ENCODE measurements at places on chromosomes 3 and 15. TPM values are rescaled to one million over a fixed set of nuclear protein-coding genes. Genes with fewer than 3 reads are reported as not detected.

The KLHL6 gene
- 0.15 TPM for total RNA-seq

The MKRN3 gene
- total RNA-seq = 10.1 TPM

The GOLGA6L7 gene
- not detected for total RNA-seq

The ZNF502 gene
- total RNA-seq = 1.5 TPM

The MCCC1 gene
- 12.6 TPM for total RNA-seq

The SELENOS gene
- total RNA-seq = 45.6 TPM

The B3GNT5 gene
- total RNA-seq = 25.3 TPM

The ISLR2 gene
- 0.05 TPM for total RNA-seq

The ZNF639 gene
- 47.5 TPM for total RNA-seq

The PRSS50 gene
- total RNA-seq = not detected

The CYP1A2 gene
- not detected for total RNA-seq

GRCh38 chr15:43285609-43286037, 18.9 kb upstream of the TGM5 start:
- DNase-seq = peak; percentile 56

DNA sequence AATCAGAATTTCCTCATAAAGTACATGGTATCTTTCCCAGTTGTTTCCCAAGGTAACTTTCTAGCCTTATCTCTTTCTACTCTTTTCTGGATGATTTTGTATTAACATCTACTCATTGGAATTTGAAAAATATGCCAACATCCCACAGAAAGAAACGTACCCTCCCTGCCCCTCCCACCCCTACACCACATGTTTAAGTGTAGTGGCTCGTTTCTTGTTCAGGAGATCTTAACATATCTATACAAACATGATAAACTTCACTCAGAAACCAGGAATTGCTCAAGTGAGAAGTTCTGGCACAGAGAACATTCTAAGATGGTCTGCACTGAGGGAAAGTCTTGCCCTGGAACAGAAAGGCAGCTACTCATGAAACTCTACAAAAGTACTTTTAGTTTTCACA, 404.7 kb downstream of the SOX2 start:
- DNase-seq = no peak

DNA sequence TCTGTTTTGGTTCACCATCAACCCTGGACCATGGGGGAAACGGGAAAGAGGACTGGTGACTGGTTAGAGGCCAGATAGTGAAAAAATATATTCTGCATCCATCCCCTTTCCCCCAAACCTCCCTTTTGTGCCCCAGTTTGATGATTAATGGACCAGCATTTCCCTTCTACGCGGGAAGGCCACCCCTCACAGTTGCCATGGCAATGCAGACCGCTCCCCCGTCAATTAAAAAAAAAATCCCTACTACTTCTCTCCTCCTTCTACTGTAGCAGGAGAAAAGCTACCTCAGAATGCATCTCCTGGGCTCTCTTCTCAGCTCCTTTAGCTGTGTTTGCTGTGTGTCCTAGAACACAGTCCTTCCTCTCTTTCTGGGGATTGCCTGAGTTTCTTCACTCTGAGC, 4.0 kb downstream of the BAHD1 start:
- no peak for DNase-seq

DNA sequence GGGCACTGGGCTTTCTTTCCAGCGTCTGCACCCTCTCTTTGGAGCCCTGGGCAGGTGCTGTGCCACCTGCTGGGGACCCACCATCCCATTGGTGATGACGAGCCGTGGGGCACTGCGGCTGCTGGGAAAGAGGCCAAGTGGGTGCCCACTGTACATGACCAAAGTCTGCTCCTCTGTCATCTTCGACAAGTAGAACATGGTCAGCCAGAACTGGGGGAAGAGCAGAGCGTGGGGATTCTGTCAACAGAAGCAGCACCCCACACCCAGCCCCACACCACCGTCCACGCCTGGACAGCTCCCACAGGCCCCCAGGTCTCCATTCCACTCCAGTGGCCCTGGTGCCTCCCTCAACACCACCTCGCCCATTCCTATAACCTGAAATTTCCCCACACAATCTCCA, 9.7 kb downstream of the UROC1 start:
- DNase-seq = no peak

GRCh38 chr3:46378426-46378942, 7.7 kb downstream of the CCR5 start:
- DNase-seq = peak; percentile 48

DNA sequence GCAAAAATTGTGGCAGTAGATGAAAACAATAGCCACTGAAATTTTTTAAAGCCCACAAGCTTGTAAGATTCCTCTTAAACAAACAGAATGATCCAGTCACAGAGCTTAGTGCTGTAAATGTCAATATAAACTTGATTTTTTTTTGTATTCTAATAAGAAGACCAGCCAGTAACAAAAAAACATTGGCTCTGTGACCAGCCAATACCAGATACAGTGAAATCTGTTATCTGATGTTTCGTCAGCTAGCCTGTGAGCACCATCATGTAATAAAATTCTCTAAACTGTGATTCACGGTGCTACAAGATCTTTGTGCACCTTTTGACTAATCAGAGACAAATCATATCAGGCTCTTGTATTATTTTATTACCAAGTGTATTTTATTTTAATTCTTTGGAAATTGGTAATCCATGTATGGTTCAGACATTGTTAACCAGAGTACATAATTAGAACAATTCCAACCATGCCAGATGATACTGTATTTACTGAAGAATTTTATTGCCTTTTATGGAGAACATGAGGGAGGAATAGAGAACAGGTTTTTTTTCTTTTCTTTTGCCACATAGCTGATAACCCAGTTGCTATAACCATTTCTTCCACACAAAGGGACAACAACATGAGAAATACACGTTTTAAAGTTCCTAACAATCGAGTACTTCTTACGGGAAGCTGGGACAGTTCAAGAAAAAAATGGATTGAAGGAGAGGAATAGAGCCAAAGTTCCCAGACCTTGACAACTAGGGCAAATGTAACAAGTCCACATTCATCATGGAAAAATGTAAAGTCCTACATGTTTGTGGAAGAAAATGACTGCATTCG, 71.9 kb downstream of the FILIP1L start:
- DNase-seq = no peak

DNA sequence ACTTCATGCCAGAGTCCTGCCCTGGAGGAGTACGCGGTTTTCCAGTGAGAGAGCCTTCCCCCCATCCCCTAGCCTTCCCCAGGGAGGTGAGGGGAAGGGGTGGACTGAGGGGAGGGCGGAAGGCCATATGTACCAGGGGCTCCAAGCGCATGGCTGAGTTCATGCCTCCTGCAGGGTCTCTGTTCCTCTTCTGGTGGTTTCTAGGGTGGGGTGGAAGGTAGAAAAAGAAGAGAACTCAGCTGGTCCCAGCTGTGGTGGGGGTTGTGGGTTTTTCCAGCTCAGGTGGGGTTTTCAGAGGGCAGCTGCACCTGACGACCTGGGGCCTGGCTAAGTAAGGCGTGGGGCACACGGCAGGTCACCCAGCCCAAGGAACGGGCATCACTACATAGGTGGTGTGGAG, 10.7 kb upstream of the IQSEC1 start:
- no peak for DNase-seq

- DNase-seq = no peak
Observed at GRCh38 chr15:80580106-80580505, 115.0 kb upstream of the ABHD17C start.

DNA sequence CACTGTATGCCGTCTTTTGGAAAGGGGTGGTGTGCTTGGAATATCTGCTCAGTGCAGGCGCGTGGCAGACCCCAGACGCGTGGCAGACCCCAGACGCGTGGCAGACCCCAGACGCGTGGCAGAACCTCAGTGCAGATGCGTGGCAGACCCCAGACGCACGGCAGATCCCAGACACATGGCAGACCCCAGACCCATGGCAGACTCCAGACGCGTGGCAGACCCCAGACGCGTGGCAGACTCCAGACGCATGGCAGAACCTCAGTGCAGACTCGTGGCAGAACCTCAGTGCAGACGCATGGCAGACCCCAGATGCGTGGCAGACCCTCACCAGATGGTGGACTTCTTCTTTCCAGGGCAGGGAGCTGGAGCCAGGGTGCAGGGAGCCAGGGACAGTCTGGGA, 637 bp upstream of the MUC4 start:
- no peak for DNase-seq

DNA sequence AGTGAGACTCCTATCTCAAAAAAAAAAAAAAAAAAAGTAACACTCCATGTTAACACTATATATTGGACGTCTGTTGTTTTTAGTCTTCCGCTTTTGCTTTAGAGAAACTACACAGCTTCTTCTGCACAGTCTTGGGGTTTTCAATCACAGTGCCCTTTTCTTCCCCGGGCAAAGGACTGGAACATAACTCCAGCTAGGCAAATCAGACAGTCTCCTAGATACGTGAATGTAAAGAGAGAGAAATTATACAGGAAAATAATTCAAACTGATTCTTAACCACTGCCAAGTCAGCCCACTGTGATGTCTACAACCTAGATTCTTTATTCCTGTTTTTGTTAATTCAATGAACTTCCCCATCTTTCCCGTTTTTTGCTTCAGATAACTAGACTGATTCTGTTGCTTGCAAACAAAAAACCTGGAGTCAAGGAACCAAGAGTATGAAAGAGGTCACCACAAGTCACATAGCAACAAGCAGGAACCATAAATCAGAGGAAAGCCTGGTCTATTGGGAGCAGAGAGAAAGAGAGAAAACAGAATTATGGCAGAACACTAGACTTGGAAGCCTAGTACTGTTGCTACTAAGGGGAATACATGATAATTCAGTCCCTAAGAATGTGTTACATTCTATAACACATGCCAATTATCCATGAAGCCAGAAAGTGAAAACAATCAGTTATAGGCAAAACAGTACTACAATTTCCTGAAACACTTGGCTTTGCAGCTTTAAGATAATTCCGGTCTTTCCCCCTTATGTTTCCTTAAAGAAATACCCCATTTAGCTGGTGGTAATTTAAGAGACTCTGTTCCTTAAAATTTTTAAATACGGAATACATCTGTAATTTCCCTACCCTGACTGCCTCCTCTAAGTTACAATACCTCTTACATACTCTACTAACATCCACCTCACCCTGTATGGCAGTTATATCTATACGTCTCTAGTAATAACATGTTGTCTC, 63.1 kb downstream of the TBL1XR1 start:
- DNase-seq = no peak

GRCh38 chr3:192915722-192916121, 1.9 kb downstream of the MB21D2 start:
- no peak for DNase-seq

- DNase-seq = no peak
Observed at GRCh38 chr15:99502661-99503060, 63.1 kb upstream of the MEF2A start.

GRCh38 chr15:66095871-66096687, 157.5 kb downstream of the MEGF11 start:
- DNase-seq = no peak

DNA sequence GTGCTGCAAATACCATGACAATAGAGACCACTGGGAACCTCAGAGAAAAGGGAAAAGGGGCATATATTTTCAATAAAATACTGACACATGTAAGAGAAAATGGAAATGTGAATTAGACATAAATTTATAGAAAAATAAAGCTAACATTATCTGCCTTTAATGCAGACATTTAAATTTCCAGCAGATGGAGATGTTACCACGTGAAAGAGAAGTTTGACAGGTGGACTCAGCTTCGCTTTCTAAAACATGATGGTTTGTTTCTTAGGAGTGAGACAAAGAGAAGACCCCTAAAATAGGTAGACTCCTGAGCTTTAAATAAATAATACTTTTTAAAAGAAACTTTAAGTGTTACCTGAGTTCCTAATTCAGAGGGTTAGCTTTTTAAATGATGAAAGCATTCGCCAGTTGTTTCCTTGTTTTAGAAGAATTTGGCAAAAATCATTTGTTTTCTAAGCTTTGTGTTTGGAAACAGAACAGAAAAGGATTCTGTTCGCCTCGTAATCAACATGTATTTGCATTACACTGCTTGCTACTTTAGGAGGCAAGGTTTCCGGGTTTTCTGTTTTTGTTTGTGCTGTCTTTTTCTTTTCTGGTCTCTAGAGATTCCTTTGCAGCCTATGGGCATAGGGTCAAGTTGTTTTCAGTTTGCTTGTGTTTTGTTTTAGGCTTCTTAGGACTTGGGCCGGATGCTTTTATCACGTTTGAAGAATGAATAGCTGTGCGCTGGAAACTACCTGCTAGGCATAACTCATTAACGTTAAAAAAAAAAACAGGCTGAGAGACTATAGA, 271.4 kb downstream of the THSD4 start:
- no peak for DNase-seq

- no peak for DNase-seq
Observed at GRCh38 chr3:195072916-195073564, 197.9 kb downstream of the XXYLT1 start.

GRCh38 chr3:20930034-20930433, 744.0 kb upstream of the SGO1 start:
- DNase-seq = no peak

GRCh38 chr3:112315791-112316190, 17.2 kb upstream of the CD200 start:
- DNase-seq = no peak

GRCh38 chr15:48242015-48242414, 35.9 kb downstream of the SLC12A1 start:
- DNase-seq = no peak

GRCh38 chr15:55334371-55334770, 15.3 kb downstream of the PIGB start:
- DNase-seq = no peak

DNA sequence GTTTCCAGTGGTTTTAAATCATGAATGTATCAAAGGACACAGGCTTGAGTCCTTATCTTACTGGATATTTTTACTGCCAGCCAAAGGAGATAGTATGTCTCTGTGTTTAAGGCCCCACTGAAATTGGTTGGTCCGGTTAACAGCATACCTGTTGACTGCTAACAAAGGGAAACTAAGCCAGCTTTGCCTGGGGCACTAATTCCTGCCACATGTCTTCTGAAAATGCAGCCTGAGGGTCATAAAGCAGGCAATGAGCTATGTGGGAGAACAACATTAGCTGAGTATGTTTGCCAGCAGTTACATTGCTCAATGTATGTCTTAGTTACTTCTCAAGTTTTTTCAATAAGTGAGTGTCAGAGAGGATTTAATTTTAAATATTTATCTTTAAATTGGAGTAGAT, 12.4 kb downstream of the PLS1 start:
- DNase-seq = no peak

DNA sequence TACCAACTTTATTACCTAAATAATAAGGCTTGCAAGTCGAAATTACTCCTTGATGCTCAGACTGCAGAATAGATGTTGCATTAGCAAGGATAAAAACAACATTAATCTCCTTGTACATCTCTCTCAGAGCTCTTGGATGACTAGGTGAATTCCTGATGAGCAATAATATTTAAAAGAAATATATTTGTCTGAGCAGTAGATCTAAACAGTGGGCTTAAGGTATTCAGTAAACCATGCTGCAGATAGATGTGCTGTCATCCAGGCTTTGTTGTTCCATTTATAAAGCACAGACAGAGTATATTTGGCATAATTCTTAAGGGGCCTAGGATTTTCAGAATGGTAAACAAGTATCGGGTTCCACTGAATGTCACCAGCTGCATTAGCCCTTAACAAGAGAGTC, 257.1 kb downstream of the TUSC7 start:
- no peak for DNase-seq

All from HCT116 (cell line).